ENCODE measurements at places on chromosomes 16 and 17.

DNA sequence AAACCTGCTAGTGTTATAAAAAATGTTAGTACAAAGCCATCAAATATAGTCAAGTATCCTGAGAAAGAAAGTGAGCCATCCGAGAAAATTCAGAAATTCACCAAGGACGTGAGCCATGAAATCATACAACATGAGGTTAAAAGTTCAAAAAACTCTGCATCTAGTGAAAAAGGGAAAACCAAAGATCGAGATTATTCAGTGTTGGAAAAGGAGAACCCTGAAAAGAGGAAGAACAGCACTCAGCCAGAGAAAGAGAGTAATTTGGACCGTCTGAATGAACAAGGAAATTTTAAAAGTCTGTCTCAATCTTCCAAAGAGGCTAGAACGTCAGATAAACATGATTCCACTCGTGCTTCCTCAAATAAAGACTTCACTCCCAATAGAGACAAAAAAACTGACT lies 31.7 kb downstream of the RBBP6 start:
- DNase-seq, result no peak

DNA sequence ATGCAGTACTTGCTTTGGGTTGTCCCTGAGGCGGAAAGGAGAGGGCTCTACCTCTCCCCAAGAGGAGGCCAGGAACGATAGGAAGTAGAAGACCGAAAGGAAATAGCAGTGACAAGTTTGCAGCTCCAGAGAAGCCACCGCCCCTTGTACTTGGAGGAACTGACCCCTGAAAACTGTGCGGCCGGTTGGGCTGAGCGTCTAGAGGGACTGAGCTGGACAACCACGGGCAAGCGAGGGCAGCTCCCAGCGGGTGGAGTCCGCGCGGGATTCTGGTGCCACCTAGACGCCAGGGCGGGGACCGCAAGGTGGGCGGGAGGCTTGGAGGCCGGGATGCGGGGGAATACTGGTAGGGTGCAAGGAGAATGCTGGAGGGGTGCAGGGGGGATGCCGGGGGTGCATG lies 1.3 kb upstream of the SLC6A4 start:
- no peak for DNase-seq

DNA sequence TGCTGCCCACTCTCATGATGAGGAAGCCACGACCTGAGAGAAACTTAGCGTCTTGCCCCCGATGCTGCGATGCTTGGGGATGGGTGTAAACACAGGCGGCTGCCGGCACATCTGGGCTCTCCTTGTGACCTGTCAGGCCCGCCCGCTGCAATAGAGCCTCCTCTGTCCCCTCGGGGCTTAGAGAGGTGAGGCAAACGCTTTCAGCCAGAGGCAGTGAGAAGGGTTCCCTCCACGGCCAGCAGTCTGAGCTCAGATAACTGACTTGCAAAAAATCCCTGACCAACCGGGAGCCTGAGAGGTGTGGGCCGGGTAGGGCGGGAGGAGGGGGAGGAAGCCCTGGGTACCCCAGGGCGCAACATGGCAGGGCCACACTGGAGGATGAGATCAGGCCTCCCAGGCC lies 260.6 kb downstream of the C16orf95 start:
- DNase-seq, result no peak

DNA sequence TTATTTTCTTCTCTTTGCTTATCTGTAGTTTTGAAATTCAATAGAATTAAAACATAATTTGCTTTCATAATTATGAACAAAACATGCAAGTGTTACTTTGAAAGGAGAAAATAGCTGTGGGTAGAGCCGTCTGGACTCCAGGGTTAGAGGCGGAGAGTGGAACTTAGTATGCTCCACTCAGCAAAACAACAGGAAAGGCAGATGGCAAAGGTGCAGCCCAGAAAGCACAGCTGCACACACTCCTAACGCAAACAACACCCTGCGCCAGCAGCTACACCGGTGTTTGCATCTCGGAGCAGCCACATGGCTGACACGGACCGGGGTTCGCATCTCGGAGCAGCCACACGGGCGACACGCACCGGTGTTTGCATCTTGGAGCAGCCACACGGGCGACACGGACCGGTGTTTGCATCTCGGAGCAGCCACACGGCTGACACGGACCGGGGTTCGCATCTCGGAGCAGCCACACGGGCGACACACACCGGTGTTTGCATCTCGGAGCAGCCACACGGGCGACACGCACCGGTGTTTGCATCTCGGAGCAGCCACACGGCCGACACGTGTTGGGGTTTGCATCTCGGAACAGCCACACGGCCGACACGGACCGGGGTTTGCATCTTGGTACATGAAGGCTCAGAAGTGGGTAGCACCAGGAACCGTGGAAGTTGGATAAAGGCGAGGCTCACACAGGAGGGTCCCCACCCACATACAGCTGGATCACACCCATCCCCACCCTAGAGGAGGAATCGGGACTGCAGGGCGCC lies 12.2 kb upstream of the CAPN15 start:
- no peak for DNase-seq

DNA sequence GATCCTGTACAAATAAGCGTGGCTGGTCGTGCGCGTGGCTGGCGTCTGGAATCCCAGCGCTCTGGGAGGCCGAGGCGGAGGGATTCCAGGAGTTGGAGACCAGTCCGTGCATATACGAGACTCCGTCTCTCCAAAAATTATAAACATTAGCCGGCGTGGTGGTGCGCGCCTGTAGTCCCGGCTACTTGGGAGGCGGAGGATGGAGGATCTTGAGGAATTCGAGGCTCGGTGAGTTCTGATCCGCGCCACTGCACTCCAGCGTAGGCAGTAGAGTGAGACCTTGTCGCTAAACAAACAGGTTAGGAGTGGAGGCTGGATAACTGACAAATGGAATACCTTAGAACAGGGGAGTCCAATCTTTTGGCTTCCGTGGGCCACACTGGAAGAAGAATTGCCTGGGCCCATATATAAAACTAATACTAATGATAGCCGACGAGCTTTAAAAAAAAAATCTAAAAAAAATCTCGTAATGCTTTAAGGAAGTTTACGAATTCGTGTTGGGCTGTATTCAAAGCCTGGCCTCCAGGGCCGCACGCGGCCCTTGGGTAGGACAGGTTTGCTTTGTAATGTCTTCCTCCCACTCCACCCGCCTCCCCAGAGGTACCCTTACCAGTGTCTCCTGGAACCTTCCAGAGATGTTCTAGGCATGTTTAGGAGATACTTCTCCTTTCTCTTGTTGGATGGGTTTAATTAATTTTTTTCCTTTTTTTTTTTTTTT lies 909 bp upstream of the RSL1D1 start:
- no peak for DNase-seq

DNA sequence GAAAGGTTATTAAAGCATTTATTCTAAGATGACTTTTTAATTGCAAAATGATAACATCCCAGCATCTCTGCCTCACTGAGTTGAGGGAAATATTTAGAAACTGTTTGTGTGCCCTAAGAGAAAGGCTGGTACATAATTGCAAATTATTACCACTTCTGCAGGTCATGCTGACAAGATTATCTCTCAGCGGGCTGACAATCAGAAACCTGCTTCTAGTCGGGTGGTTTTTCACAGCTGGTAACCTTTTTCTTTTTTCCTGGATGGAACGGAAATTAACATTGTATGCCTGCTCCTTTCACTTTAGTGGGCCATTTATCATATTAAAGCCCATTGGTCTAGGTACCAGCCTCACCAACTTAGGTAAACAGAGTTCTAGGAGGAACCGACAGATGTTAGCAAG lies 17.0 kb upstream of the NUDT7 start:
- DNase-seq, result no peak

DNA sequence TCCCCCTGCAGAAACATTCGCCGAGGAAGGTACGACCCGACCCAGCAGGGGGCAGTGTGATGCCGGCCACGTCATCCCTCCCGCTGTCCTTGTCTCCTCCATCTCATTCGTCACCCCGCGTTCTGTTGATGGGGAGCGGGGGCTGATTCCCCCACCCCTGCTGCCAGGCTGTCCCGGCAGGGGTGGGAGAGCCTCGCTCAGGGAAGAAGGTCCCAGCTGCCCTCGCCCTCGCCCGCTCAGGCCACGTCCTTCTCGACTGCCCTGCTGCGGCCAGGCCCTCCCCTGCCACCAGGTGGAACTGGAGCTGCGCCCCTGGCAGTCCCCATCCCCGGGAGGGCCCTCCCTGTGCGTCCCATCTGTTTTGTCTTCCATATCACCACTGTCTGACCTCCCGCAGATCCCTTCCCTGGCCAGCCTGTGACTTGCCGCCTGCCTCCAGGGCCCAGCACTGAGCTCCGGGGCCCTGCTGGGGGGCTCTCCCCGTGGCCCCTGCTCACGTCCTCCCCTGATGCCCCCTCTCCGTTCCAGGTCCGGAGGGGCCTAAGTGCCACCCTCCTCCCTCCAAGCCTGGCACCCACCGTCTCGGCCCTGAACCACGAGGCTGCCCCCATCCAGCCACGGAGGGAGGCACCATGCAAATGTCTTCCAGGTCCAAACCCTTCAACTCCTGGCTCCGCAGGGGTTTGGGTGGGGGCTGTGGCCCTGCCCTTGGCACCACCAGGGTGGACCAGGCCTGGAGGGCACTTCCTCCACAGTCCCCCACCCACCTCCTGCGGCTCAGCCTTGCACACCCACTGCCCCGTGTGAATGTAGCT lies 20.6 kb downstream of the ADAM11 start:
- DNase-seq, result peak; percentile 78

- DNase-seq, result no peak
Observed at GRCh38 chr17:46202424-46202823, 9.2 kb upstream of the KANSL1 start.

DNA sequence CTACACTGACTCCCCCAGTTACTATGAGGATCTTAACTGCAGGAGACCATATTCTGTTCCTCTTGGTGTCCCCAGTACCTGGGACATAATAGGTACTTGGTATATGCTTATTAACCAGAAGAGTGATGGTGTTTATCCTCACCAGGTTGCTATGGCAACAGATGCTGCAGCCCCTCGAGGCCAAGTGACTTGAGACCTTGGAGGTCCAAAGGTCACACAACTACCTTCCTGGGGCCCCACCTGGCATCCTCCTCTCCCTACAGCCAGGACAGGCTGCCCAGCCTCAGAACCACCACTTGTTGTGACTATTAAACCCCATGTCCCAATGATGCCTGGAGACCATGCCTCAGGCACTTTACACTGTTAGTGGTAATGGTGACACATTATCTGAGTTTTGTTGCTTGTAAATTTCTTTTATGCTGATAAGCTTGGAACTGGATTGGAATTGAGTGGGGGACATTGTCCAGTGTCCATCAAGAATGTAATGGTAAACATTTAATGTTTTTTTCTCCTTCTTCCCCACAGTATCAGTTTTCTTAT lies 189.4 kb downstream of the CCDC182 start:
- DNase-seq, result no peak

DNA sequence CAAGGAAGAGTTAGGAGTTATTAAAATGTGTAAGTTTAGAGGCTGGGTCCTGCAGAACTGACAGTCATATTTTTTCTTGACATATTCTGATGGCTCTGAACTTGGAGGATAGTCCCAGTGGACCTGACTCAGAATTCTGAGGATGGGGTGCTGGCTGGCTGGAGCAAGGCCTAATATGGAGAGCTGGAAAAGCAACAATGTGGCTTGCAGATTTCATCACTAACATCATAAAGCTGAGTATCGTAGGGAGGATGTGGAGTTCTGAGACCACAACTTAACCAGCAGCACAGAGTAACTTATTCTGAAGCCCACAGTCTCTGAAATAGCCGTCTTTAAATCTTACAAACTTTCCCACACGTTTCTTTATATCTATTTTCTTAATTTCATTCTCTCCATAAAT lies 2.3 kb downstream of the KRTAP1-5 start:
- no peak for DNase-seq

DNA sequence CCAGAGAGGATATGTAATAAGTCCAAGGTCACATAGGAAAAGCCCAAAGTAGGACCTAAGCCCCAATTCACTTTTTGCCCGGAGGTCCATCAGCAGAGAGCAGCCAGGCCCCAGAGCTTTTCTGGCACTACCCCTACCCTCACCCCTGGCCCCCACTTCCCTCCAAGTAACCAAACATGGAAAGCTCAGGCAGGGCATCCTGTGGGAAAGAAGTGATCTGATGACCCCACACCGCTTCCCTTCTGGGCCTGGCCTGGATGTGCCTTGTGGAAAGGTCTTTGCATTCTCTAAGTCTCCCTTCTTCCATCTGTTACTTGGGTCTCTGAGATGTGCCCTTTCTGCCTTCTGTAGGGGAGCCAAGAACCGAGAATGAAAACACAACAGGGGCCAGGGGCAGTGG lies 136.9 kb downstream of the TMEM132E start:
- DNase-seq, result no peak

DNA sequence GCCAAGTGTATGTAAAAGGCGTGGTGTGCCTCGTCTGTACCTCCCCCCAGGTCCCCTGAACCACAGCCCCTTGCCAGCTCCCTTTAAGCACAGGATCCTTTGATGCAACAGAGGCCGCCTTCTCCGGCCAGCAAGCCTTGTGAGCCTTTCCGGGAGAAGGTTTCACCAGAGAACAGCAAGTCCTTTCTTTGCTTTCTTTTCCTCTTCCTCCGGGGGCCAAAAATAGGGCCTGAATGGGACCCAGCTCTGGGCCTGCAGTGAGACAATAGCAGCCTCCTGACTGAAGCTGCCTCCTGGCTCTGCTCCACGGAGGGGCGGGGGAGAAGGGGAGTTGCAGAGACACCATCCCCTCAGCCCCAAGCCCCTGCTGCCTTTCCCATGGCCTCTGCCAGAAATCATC lies 9.0 kb downstream of the ADGRG1 start:
- DNase-seq, result no peak

GRCh38 chr17:80789356-80789902 lies 202.2 kb upstream of the CHMP6 start:
- no peak for DNase-seq

- no peak for DNase-seq
Observed at GRCh38 chr16:84710686-84711085, 10.9 kb downstream of the USP10 start.

- DNase-seq, result peak; percentile 90
Observed at GRCh38 chr16:87203060-87203656, 114.0 kb downstream of the C16orf95 start.

GRCh38 chr17:72123530-72124437 lies 3.0 kb downstream of the SOX9 start:
- DNase-seq, result no peak

All from HEK293T (cell line).